ENCODE measurements at places on chromosomes 7 and 10. TPM values are rescaled to one million over a fixed set of nuclear protein-coding genes. Genes with fewer than 3 reads are reported as not detected.

- H3K27ac ChIP-seq, result no peak overlapping the region
- H3K36me3 ChIP-seq, result no peaks in the 10 kb centered on the region
- no peak overlapping the region for H3K4me3 ChIP-seq
- peaks cover 12% of the 10 kb centered on the region for H3K4me1 ChIP-seq
- DNase-seq, result no peak
These were observed 498.6 kb downstream of the GALNT17 start for GRCh38 chr7:71630516-71630915.

FLNC gene
- 0.01 TPM for total RNA-seq

DNA sequence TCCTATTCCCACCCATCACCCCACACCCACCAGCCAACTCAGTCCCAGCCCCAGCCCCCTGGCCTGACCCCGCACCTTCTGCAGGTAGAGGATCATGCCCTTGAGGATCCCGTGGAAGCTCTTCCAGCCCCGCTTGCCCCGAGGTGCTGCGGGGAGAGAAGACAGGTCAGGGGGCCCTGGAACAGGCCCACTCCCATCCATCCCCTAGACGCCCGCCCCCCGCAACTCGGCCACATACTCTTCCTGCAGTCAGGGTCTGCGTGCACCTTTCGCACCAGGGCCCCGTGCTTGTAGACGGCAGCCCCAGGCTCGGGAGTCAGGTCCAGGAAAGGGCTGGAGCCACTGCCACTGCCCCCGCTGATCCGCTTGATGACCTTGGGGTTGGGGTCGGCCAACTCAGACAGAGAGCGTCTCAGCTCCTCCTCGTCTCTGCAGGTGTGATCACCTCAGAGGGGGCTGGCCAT is 9.6 kb downstream of the NFKB2 start:
- H3K4me1 ChIP-seq, result peaks cover 23% of the 10 kb centered on the region
- DNase-seq, result no peak
- H3K4me3 ChIP-seq, result no peak overlapping the region

DNA sequence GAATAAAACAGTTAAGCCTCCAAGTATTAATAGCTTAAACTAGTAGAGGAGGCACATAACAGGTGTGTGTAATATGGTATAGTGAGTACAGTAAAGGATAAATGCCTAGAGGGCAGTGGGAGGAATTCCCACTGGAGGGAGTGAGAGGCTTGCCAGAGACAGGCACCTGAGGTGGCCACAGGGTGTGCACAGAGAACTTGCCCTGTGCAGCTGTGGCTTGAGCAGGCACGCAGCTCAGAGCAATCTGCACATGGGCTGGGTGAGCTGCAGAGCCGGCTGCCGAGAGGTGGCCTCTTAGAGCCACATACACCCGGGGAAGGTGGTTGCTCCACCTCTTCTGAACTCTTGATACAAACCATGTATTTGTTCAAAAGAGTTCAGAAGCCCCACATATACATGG is 237.1 kb downstream of the COBL start:
- H3K36me3 ChIP-seq, result peaks cover 19% of the 10 kb centered on the region
- no peaks in the 10 kb centered on the region for H3K4me1 ChIP-seq
- no peak overlapping the region for H3K4me3 ChIP-seq
- no peak for DNase-seq
- no peaks in the 10 kb centered on the region for H3K27me3 ChIP-seq
- no peak overlapping the region for H3K27ac ChIP-seq

TFAM gene
- 125 TPM for total RNA-seq

TEX47 gene
- total RNA-seq, result not detected

DNA sequence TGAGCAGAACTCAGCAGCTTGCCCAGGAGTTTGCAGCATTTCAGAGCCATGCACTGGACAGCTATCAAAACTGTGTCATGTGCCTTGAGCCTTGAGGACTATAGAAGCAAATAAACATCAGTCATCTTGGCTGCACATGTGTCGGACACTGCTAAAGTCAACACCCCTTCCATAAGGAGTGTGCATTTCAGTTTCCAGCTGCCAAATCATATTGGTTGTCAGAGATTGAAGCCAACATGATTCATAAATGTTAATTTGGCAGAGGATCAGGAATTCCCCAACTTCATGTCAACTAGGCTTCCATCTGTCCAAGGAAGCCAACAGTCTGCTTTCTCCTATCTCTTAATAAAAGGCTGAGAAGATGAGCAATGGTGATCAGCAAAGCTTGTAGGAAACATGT is 32.8 kb downstream of the SLC16A12 start:
- H3K27me3 ChIP-seq, result no peaks in the 10 kb centered on the region
- H3K27ac ChIP-seq, result no peak overlapping the region
- DNase-seq, result no peak
- H3K4me1 ChIP-seq, result peaks cover 7% of the 10 kb centered on the region
- no peaks in the 10 kb centered on the region for H3K36me3 ChIP-seq

LIPJ gene
- not detected for total RNA-seq

SLC26A5 gene
- 0.11 TPM for total RNA-seq

GRCh38 chr10:6987536-6987945 is 407.5 kb upstream of the PRKCQ start:
- no peaks in the 10 kb centered on the region for H3K27me3 ChIP-seq
- H3K36me3 ChIP-seq, result no peaks in the 10 kb centered on the region
- no peak overlapping the region for H3K27ac ChIP-seq

DMBT1 gene
- not detected for total RNA-seq

DNA sequence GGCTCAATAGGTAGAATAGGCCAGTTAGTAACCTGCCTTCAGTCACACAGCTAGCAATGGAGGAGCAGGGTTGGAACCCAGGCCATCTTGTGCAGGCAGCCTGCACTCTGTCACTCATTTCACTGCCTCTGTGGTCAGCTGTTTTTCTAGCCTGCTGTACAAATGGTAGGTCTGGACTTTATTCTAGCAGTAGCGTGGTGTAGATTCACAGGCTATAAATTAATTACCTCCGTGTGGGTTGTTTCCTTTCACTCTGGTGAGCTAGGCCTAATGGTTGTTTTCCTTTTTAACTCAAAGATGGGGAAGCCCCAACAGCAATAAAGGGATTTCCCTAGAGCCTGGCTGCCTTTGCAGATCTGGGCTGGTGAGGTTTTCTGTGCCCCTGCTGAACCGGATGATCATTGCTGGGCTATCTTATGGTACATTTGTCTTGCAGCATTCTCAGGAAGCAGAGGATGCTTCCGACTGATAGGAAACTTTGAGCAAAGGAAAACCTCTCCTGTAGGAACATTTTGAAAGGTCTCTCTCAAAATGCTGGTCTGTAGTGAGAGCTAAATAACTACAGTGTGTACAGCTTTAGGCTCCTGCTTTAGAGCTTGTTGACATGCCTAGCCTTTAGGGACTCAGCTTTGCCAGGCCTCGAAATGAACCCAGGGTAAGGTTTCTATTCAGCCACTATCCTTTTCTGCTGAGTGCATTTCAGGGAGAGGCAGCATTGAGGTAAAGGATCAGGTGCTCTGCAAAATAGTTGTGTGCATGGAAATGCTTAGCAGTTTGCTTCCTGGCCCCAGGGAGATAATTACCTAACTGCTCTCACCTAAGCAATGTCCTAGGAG is 157.4 kb downstream of the ST7 start:
- no peaks in the 10 kb centered on the region for H3K27me3 ChIP-seq
- no peak overlapping the region for H3K27ac ChIP-seq
- no peak overlapping the region for H3K4me3 ChIP-seq
- DNase-seq, result no peak

HOXA5 gene
- total RNA-seq, result 3.2 TPM

- H3K27ac ChIP-seq, result no peak overlapping the region
- no peak for DNase-seq
- H3K36me3 ChIP-seq, result no peaks in the 10 kb centered on the region
- H3K4me1 ChIP-seq, result peaks cover 14% of the 10 kb centered on the region
These were observed 5.4 kb downstream of the ANKIB1 start for GRCh38 chr7:92251181-92251580.

DNA sequence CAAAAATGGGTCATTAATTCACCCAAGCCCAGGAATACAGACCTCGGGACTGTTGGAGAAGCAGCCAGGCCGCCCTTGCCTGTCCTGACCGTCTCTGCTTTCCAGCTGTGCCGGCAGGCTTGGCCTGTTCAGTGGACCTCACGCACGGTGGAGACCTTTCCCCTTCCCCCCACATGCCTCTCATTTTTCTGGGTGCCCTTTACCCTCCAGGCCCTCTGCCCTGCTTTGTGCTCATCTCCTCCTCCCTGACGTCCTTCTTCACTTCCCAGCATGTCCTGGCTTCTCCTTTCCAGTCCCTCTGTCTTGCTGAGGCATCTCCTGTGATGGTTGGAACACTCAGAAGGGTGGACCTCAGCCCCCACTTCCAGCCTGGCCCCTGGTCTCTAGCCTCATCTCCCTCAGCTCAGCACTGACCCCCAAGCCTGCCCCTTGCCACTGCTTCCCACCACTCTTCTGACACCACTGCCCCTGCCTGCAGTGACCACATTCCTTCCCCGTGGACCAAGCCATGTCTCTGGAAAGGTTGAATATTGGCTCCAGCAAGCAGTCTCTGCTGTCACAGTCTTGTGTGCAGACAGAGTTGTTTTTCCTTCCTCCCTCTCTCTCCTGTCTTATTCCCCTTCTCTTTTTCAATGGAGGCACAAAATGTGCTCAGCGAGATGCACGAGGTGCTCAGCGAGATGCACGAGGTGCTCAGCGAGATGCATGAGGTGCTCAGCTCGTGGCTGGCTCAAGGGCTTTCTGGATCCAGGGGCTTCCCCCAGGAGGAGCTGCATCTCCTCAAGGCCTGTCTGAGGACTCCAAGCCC is 14.9 kb downstream of the BAG3 start:
- H3K4me3 ChIP-seq, result peak overlapping the region; percentile 8
- DNase-seq, result peak; percentile 58
- H3K4me1 ChIP-seq, result peaks cover 64% of the 10 kb centered on the region
- H3K36me3 ChIP-seq, result peaks cover 15% of the 10 kb centered on the region

DNA sequence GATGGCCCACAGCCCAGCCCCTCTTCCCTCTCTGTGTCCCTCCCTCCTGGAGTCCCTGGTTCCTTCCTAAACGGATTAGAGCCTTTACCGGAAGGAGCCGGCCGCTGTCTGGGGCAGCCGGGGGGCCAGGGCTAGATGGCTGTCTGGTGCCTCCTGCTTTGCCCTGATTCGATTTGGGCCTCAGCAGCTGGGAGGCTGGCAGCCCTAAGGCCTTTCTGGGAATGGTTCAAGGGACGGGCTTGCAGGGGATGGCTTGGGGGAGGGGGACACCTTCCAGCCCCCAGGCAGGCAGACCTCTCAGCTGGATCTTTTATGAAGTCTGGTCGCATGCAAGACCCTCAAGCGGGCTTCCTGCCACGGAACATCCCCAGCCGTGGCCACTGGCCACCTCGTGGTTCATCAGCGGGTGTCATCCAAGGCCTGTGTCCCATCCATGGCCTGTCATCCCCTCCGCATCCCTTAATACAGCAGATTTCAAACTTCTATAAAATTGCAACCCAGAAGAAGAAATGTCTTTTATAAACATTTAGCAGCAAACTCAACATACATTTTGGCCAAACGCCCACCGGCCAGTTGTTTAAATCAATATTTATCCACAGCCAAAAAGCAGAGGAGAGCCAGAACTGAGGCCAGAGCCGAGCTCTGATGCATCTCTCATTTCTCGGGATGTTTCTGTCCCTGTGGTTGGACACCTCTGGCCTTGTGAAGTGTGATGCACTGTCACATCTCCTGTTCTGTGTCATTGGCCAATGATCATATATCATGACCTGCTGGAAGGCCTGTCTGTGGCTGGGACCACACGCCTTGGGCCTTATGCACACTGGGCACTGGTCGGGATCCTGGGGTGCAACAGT is 52.0 kb downstream of the GTF2IRD1 start:
- H3K4me1 ChIP-seq, result no peaks in the 10 kb centered on the region
- H3K27ac ChIP-seq, result no peak overlapping the region
- DNase-seq, result no peak
- no peaks in the 10 kb centered on the region for H3K27me3 ChIP-seq
- H3K36me3 ChIP-seq, result peaks cover 15% of the 10 kb centered on the region

DNA sequence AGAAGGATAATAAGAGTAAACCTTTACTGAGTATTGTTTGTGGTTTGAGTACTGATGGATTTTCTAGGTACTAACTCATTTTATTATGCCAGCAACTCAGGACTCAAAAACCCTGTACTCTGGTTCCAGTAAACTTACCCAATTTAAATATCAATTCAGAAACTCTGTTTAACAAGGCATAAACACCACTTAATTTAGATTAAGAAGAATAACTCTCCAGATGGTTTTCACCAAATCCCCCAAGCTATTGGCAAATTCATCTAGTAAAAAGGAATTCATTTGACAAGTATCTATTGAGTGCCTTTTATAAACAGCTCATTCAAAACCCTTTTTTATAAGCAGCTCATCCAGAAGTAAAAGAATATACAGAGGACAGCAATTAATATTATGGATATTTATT is 572.4 kb downstream of the PHTF2 start:
- H3K4me3 ChIP-seq, result no peak overlapping the region
- no peaks in the 10 kb centered on the region for H3K36me3 ChIP-seq
- H3K4me1 ChIP-seq, result no peaks in the 10 kb centered on the region
- no peak overlapping the region for H3K27ac ChIP-seq
- no peaks in the 10 kb centered on the region for H3K27me3 ChIP-seq

DNA sequence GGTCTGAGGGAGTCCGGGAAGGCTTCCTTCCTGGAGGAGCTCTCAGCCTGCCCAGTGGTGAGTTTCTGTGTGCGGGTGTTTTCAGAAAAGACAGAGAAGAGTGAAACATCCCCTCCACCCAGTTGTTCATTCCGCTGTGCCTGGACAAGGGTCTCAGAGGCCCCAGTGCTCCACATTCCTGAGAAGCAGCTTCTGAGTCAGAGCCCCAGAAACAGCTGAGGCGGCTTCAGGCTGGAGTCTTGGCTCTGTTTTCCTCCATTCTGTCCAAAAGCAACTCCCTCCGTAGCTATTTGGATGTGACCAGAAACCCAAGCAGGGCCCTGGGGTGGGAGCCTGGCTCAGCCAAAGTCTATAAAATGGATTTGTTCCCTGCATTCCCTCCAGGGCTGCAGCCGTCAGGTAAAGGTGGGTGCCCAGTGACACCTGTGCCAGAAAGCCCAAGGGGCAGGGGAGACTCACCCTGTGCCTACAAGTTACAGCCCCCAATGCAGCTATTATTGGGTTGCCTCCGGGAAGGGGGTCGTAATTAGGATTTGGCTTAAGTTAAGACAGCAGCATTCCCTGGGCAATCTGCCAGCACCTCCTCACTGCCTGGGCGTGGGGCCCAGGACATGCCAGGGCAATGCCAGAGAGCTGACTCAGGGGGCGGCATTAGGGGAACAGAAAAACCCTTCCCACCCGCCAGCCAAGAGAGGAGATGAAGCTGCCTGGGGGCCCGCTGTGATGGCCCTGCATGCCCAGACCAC is 13.1 kb upstream of the CAMK2G start:
- no peak overlapping the region for H3K4me3 ChIP-seq
- H3K27me3 ChIP-seq, result peaks cover 10% of the 10 kb centered on the region
- DNase-seq, result no peak
- H3K36me3 ChIP-seq, result no peaks in the 10 kb centered on the region

TMEM236 gene
- not detected for total RNA-seq

GRCh38 chr10:106897719-106898118 is 266.8 kb downstream of the SORCS1 start:
- no peak overlapping the region for H3K4me3 ChIP-seq
- no peak for DNase-seq
- no peak overlapping the region for H3K27ac ChIP-seq
- no peaks in the 10 kb centered on the region for H3K36me3 ChIP-seq
- H3K4me1 ChIP-seq, result no peaks in the 10 kb centered on the region
- H3K27me3 ChIP-seq, result no peaks in the 10 kb centered on the region
